Esophagus squamous epithelium (tissue), 5 donors: ENCODE measurements at places on chromosomes 7 and 10. TPM values are rescaled to one million over a fixed set of nuclear protein-coding genes. Genes with fewer than 3 reads are reported as not detected.

DNA sequence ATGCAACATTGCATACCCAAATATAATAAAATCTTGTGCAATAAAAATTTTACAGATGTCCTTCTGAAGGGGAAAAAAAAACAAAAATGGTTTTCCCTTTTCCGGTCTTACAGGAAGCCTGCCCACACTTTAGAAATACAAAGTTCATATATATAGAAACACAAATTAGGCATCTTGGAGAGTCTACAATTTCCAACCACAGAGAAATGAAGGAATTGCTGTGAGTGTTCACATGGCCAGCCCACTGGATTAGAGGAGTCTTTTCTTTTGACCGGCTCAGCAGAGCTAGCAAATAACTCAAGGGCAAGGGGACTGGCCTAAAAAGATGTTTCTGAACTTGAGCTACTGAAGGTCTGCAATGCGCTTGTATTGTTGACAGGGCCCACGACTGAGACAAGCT lies 92.4 kb downstream of the GLI3 start:
- DNase-seq: no peak

- no peak for DNase-seq
Measured at GRCh38 chr10:123683865-123684264, 17.7 kb downstream of the GPR26 start.

- no peak for DNase-seq
Measured at GRCh38 chr10:28036587-28036986, 37.7 kb upstream of the ODAD2 start.

GRCh38 chr10:103874730-103875129 lies 19.4 kb upstream of the SH3PXD2A start:
- DNase-seq: no peak

DNA sequence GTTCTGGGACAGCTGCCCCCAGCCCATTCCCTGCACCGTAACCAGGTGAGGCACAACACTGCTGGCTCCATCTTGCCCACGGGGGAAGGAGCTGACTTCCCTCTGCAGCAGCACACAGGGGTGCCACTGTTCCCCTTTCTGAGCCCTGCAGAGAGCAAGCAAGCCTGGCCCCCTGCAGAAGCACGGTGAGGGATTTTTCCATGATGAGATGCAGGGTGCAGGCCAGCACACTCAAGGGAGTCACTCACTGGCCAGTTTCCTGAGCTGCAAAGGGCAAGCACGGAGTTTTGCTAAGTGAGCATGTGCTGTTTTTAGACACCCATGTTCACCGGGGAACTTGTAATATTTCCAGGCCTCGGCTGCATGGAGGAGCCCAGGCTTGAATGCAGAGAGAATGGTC lies 176.6 kb downstream of the PIP4K2A start:
- no peak for DNase-seq

GRCh38 chr7:134935701-134936100 lies 50.6 kb upstream of the AGBL3 start:
- no peak for DNase-seq

GRCh38 chr7:93622036-93623033 lies 47.8 kb upstream of the CALCR start:
- no peak for DNase-seq

NUDT5 gene
- total RNA-seq: 44.7 TPM

GJD4 gene
- total RNA-seq: not detected

IFIT1B gene
- total RNA-seq: not detected

CHN2 gene
- total RNA-seq: 8.6 TPM

MYPN gene
- total RNA-seq: not detected
